ENCODE measurements at places on chromosomes 4 and X. TPM values are rescaled to one million over a fixed set of nuclear protein-coding genes. Genes with fewer than 3 reads are reported as not detected.

DNA sequence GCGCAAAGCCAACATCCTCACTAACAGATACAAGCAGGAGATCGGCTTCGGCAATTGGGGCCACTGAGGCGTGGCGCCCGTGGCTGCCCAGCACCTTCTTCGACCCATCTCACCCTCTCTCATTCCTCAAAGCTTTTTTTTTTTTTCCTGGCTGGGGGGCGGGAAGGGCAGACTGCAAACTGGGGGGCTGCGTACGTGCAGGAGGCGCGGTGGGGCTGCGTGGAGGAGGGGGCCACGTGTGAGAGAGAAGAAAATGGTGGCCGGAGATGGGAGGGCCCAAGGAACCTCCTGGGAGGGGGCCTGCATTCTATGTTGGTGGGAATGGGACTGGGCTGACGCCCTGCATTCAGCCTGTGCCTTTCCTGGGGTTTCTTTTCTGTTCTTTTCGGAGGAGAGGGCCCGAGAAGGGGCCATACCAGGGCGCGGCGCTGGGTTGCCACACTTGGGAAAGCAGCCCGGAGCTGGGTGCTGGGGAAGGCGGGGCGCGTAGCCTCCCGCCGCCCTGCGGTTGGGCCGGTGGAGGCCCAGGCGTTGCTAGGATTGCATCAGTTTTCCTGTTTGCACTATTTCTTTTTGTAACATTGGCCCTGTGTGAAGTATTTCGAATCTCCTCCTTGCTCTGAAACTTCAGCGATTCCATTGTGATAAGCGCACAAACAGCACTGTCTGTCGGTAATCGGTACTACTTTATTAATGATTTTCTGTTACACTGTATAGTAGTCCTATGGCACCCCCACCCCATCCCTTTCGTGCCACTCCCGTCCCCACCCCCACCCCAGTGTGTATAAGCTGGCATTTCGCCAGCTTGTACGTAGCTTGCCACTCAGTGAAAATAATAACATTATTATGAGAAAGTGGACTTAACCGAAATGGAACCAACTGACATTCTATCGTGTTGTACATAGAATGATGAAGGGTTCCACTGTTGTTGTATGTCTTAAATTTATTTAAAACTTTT lies 4.5 kb downstream of the MID1IP1 start:
- peak; percentile 76 for DNase-seq

GRCh38 chrX:105696870-105697269 lies 125.5 kb upstream of the NRK start:
- DNase-seq = no peak

GRCh38 chr4:10107111-10108091 lies 9.2 kb downstream of the WDR1 start:
- no peak for DNase-seq

DNA sequence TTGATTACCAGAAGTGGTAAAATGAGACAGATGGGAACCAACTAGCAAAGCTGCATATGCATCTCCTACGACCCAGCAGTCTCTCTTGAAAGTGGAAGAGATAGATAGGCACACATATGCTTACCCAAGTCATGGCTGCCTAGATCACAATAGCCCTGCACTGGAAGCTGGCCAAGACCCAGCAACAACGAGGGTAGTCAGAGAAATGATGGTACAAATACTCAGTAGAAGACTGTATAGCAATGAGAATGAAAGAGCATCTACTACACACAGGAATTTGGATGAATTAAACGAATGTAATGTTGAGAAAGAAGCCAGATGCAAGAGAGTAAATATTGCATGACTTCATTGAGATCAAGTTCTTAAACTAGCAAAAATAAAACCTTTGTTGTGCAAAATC lies 100.3 kb upstream of the FAT1 start:
- DNase-seq = no peak

DNA sequence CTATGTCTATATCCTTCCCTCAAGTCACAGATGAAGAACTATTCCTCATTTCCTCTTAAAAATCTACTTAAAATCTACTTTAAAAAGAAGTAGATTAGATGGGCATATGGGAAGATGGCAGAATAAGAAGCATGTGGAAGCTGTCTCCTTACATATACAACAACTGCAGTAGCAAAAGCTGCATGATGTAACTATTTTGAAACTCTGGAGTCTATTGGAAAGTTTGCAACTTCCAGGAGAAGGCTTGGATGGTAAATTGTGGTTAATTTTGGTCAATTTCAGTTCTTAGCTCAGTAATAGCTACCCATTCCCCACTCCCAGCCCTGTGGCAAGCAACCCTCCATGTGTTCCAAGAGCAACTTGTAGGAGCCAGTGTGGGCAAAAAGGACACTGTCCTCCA lies 36.9 kb downstream of the MORC4 start:
- no peak for DNase-seq

DNA sequence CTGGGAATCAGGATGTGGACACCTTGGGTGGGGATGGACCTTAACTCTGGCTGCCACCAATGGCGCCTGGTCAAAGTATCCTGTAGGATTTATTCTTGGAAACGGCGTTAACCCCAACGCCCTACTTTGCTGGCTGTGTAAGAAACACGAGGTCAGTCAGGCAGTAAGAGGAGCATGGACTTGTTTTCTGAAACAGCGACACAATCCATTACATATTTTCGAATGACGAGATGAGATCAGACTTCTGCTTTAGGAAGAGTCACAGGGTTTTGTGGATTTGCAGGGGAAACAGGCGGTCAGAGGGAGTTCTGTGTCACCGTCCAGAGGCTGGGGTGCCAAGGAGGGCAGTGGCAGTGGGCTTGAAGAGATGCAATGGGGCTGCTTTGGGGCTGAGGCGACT lies 92.2 kb downstream of the TBL1X start:
- DNase-seq = no peak

- no peak for DNase-seq
Observed at GRCh38 chrX:13254870-13255269, 65.0 kb downstream of the ATXN3L start.

- no peak for DNase-seq
Observed at GRCh38 chr4:25835384-25835783, 27.4 kb downstream of the SEL1L3 start.

DNA sequence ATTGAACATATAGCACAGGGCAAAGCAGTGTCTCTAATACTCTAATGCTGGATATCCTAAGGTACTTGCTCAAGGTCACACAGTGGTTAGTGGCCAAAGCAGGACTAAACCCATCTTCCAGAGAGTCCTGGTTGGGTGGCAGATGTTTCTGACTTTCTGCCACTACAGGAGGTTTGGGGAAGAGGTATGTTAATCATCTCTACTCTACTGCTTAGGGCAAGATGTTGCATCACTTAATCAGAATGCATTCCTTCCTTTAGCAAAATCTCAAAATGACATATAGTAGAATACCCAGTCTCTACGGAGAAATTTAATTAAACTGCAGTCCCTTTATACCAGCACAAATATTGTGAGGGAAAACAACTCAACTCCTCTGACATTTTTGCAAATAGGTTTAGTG lies 190.7 kb upstream of the FAM241A start:
- DNase-seq = no peak

DNA sequence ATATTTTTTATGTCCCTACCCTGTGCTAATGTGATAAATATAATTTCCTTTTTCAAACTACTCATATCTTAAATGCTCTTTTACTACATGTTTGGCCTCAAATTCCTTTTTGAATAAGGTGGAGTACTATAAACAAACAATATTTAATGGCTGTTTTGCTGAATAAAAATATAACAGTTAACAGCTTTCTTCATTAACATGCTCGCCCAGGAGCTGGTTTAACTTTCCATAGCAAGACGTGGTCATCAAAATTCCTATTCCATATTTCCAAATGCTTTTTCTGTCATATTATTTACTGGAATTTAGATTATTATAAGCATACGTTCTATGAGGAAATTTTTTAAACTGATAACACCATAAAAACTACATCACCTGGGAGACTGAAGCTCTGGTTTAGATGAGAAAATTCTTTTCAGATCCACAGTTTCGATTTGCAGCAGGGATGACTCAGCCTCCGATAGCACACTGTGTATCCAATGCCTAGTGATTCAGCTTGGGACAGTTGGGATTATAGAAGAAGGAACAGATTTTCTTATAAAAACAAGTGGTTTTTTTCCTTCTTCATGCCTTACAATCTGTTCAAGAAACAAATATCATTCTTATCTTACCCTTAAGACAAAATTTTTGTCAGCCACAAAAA lies 129.1 kb downstream of the FBXO8 start:
- DNase-seq = no peak

DNA sequence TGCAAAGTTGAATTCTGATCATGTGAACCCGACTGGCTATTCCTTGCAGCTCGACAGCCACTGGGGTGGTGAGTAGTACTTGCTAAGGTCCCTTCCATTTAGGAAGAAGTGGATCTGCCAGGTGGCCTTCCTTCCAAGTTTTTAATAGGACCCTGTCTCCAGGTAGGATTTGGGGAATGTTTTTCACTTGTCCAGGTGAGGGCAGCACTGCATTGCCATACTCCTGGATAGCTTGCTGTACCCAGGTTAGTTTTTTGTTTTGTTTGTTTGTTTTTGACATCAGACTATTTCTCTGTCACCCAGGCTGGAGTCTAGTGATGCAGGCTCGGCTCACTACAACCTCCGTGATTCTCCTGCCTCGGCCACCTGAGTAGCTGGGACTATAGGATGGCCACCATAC lies 29.8 kb downstream of the SAGE1 start:
- DNase-seq = no peak

- no peak for DNase-seq
Observed at GRCh38 chrX:57752866-57753265, 72.8 kb upstream of the NLRP2B start.

GRCh38 chr4:186307916-186308315 lies 41.9 kb downstream of the F11 start:
- no peak for DNase-seq

- DNase-seq = no peak
Observed at GRCh38 chr4:16150716-16151115, 66.9 kb upstream of the PROM1 start.

- DNase-seq = no peak
Observed at GRCh38 chr4:180156684-180157083, 2086.5 kb upstream of the TENM3 start.

GRCh38 chr4:95499291-95499696 lies 49.5 kb downstream of the UNC5C start:
- DNase-seq = no peak

DNA sequence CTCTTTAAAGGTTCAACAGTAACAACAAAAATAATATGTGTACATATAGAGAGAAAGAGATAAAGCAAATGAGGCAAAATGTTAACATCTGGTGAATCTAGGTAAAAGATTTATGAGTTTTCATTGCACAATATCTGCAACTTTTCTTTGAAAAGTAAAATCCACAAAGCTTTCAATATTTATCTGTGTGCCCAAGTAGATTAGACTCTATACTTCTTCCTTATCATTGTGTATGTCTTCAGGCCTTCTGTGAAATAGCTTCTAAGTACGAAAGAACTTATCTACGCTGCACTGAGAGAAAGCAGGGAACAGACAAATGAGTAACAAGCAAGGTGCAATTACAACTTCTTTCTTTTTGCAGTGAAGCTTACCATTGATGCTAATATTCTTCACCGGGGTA lies 81.6 kb downstream of the NPNT start:
- DNase-seq = no peak

- no peak for DNase-seq
Observed at GRCh38 chr4:176052744-176053143, 12.9 kb upstream of the WDR17 start.

GRCh38 chr4:2266181-2266580 lies 4.3 kb upstream of the MXD4 start:
- DNase-seq = no peak

DNA sequence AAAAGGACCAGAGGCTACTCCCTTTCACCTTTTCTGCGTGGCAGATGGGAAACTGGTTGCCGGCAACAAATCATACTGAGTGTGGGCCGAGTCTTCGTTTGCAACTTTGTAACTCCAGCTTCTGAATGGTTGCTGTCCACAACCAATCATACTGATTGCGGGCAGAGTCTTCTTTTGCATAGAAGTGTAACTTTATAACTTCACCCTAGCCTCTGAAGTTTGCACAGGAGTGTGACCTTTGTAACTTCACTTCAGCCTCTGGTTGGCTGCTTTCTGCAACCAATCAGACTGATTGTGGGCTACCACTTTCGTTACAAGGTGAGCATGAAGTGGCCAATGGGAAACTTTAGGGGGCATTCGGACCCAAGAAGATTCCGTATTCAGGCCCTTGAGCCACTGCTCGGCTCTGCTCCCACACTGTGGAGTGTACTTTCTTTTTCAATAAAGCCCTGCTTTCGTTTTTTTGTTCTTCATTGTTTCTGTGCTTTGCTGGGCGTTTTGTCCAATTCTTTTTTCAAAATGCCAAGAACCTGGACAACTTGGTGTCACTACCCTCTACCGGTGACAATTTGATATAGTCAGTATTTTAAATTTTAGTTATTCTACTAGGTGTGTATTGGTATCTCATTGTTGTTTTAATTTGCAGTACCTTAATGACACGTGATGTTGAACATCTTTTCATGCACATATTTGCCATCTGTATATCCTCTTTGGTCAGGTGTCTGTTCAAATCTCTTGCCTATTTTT lies 9.0 kb upstream of the PAGE5 start:
- DNase-seq = no peak

DNA sequence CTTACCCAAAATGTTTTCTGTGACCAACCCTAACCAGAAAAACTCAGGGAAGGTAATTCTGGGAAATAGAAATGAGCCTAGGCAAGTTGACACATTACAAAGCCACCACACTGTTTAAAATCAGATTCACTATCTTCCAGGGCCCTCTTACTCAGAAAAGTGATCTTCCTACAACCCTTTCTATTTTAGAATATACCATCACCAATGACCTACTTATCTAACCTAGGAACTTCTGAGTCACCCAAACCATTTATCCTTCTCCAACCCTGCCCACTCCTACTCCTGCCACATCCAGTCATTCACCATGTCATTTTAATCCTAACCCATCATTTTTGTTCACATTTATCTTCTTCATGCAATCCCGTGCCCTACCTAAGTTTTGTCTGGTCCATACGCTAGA lies 89.9 kb downstream of the FTHL17 start:
- DNase-seq = no peak

Gene TMEM154
- total RNA-seq = 21.9 TPM

Gene PASD1
- total RNA-seq = not detected

Gene AVPR2
- total RNA-seq = not detected

Gene FHDC1
- 0.22 TPM for total RNA-seq

Gene PJA1
- 23.9 TPM for total RNA-seq

Gene AFF1
- total RNA-seq = 62.5 TPM

Gene USP27X
- 3.3 TPM for total RNA-seq

Gene RTL3
- total RNA-seq = not detected

Gene ADH1A
- not detected for total RNA-seq

Gene QRFPR
- not detected for total RNA-seq

Gene CT45A8
- not detected for total RNA-seq

Gene AMBN
- total RNA-seq = not detected

Gene RHOXF2B
- not detected for total RNA-seq

Gene FGFBP1
- total RNA-seq = not detected

Gene EGFL6
- 18.1 TPM for total RNA-seq

Gene LINC00632
- total RNA-seq = not detected

Gene VCX3B
- not detected for total RNA-seq

Gene OCRL
- 2.2 TPM for total RNA-seq

Gene GAB3
- 17.7 TPM for total RNA-seq

Gene GLOD5
- total RNA-seq = not detected

Gene DDIT4L
- not detected for total RNA-seq

Gene VSIG1
- 8.3 TPM for total RNA-seq

Gene HAND2
- not detected for total RNA-seq

Gene ADH6
- total RNA-seq = not detected

Gene WNK3
- 0.26 TPM for total RNA-seq
